ENCODE measurements at places on chromosomes 16 and 17. TPM values are rescaled to one million over a fixed set of nuclear protein-coding genes. Genes with fewer than 3 reads are reported as not detected.

MT1A gene
- not detected for total RNA-seq

APOBR gene
- total RNA-seq = not detected

ABCC6 gene
- 0.63 TPM for total RNA-seq

GRAP gene
- under 0.01 TPM for total RNA-seq

JUP gene
- total RNA-seq = 8.9 TPM

CMTM3 gene
- 7.4 TPM for total RNA-seq

GRCh38 chr16:28617874-28618273 is 8.0 kb upstream of the SULT1A1 start:
- DNase-seq = no peak

DNA sequence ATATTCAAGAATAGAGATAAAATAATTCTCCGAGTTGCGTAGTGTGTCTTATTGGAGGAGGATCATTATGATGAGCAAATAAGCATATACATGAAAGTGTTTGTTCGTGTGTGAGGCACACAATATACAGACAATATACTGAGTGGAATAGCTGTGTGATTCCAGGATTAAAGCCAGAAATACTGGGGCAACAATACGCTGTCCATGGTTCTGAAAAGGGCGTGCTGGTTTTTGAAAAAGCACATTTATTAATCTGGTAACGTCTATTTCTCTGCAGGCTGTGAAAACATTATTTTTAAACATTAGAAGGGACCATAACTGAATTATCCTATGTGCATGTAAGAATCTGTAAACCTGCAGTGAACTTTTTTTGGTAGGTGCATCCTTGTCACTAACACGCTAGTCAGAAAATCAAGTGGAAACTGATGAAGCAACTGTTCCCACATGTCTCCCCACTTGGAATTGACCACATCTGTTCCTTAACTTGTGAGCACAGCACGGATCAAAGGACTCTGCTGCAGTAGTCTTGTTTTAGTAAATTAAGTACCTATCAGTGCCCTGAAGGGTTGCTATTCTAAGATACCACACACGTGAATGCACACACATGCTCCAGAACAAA is 346.0 kb downstream of the GRIN2A start:
- peak; percentile 74 for DNase-seq

GRCh38 chr17:47072886-47073285 is 93.8 kb upstream of the RPRML start:
- DNase-seq = no peak

DNA sequence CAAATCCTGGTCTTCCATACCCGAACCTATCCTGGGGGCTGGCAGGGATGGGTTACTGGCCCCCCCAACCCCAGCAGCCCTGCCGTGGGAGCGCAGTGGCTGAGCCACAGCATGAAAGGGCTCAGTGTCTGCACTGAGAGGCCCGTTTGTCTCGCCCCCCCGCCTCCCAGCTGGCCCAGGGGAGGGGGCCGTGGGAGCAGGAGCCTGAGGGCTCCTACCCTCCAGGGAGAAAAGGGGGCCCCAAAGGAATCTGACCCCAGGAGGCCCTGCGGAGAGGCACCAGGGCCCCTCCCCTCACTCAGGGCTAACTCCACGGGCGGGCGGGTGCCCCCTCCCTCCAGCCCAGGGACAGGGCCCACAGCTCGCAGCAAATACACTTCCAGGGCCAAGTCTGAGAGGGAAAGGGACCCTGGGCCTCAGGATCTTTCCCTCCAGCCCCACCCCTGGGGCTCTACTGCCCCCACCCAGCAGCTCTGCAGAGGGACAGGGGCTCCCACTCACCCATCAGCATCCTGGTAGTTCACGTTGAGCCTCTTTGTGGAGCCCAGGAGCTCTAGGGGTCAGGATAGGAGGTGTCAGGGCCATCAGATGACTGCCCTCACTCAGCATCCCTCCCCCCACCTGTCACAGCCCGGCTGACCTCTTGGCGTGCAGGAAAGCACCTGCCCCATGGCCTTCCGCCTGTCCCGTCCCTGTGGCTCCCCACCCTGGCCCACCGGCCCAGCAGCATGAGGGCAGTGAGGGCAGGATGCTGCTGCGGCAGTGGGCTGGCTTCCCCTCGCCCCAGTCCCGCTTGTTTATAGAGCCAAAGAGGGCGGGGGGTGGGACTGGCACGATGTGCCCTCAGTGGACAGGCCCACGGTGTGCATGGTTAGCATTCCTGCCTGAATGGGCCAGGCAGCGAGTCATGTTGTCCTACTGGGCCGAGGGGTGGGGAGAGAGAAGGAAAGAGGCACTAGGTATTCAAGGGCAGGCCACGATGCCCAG is 7.3 kb downstream of the CASKIN2 start:
- no peak for DNase-seq

- DNase-seq = peak; percentile 81
These were observed 17.0 kb downstream of the PRCD start for GRCh38 chr17:76556765-76557367.

GRCh38 chr16:6926762-6927161 is 405.9 kb upstream of the RBFOX1 start:
- no peak for DNase-seq

GRCh38 chr17:44022246-44022645 is 7.5 kb upstream of the TMEM101 start:
- no peak for DNase-seq

DNA sequence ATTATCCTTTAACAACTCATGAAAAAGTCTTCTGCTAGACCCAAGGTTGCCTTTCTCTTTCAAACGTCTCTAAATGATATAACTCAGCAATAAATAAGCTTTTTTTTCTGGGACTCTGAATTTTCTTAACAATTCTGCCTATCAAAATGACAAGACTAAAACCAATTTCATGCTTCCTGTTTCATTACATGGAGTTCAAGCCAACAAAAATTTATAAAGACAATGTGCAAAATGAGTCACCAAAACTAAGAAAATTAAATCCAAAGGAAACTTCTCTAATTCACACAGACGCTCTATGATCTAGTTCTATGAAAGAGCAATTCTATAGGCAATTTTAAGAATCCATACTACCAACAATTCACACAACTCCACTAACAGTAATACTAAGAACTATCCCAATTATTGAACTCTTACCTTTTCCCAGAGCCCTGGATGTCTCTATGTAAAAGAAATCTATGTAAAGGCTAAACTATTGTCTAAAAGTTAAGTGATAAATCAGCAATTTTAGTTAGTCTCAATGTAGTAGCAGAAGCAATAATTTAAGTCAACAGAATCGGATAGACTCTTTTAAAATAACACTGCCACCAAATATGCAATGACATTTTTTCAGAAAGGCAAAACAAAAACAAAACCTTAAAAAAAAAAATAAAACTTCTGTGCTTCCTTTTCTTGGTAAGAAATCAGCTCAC is 44.2 kb downstream of the ZZEF1 start:
- DNase-seq = no peak

GRCh38 chr17:75830164-75831031 is 13.8 kb downstream of the UNC13D start:
- no peak for DNase-seq

GRCh38 chr17:78407387-78408000 is 29.0 kb downstream of the PGS1 start:
- no peak for DNase-seq

- DNase-seq = no peak
These were observed 58.3 kb downstream of the DUSP14 start for GRCh38 chr17:37547986-37548385.

DNA sequence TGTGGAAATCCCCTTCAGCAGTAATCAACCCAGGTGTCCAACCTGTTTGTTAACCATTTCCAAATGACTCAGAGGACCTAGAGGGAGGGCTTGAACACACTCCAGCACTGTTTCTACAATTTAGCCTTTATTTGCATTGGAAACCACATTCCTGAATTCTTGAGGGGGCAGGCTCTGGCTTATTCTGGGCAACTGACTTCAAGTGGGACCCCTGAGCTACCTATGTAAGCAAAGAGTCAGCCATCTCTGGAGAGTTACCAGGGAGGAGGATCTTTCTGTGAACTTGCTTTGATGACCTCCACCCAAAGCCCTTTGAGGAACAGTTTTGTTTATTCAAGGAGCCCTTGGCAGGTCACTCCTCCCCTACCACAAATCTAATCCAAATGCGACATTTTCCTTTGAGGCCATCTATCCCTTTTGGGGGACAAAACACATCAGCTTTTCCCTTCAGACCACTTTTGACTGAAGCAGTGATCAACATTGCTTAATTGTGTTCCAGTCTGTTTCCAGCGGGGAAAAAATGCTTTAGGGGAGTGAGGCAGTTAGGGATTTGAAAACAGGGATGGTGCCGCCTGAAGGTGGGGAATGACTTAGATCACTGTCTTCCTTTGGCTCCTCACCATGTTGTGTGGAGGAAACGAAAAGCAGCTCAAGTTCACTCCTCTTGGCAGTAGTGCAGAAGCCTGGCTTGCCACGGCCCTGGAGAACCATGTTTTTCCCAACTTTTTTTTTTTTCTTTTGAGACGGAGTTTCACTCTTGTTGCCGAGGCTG is 46.2 kb downstream of the TUBD1 start:
- peak; percentile 93 for DNase-seq

GRCh38 chr16:78552106-78552675 is 452.7 kb downstream of the WWOX start:
- DNase-seq = no peak

GRCh38 chr17:41593306-41593981 is 6.7 kb upstream of the KRT14 start:
- no peak for DNase-seq

DNA sequence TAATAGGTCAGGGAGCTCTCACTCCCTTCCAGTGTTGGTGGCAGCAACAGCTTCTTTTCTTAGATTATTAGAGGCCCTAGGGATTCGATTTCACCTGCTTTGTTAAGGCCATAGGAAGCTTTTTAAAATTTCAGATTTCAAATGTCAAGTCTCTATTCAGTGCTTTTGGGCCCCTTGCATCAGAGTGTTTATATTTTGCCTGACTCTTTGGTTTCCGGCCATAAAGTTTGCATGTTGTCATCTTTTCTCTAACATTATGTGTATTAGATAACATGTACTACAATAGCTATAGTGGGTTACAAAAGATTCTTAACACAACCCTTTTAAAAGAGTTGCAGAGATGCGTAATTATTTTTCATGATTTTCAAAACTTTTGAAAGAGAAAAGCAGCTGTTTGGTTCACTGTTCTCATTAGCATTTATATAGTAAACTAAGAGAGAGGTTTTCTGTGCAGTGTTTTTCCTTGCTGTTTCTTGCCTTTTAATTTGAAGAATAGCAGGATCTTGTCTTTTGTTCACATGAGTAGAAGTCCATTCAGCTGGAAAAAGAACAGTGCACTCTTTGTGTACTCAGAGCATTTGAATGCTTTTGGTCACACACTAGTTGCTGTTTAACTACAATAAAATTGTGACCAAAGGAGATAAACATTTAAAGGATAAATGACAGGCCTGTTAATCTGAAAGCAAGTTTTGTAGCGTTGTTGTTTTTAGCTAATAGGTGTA is 52.5 kb downstream of the FTO start:
- DNase-seq = no peak

GRCh38 chr16:1656808-1657617 is 21.1 kb upstream of the JPT2 start:
- DNase-seq = no peak

DNA sequence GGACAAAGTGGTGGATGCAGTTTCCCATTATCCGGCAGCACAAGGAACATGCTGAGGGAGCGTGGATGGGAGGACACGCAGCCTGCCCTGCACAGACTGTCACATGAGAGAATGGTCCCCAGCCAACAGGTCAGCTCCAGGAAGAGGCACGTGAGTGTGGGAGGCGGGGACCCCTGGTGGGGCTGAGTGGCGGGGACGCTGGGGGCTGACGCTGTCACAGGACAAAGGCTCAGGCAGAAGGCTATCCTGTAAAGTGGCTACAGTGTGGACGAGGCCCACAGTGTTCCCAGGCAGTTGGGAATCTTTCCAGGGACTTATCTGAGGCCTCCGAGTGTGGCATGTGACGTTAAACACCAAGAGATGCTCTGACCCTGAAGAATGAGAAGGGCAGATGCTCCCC is 30.4 kb downstream of the MBTPS1 start:
- no peak for DNase-seq

DNA sequence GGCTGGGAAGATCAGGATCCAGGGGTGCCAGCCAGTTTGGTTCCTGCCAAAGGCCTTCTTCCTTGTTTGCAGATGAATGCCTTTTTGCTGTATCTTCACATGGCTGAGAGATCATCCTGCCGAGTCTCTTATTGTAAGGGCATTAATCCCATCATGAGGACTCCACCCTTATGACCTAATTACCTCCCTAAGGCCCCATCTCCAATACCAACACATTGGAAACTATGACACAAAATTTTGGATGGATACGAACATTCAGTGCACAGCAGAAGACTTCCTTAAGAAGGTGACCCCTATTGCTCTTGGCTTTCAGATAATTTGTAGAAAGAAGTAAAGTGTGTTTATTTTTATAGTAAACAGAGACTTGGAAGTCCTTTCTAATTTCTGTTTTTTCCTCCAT is 1164.7 kb upstream of the CDH8 start:
- no peak for DNase-seq

DNA sequence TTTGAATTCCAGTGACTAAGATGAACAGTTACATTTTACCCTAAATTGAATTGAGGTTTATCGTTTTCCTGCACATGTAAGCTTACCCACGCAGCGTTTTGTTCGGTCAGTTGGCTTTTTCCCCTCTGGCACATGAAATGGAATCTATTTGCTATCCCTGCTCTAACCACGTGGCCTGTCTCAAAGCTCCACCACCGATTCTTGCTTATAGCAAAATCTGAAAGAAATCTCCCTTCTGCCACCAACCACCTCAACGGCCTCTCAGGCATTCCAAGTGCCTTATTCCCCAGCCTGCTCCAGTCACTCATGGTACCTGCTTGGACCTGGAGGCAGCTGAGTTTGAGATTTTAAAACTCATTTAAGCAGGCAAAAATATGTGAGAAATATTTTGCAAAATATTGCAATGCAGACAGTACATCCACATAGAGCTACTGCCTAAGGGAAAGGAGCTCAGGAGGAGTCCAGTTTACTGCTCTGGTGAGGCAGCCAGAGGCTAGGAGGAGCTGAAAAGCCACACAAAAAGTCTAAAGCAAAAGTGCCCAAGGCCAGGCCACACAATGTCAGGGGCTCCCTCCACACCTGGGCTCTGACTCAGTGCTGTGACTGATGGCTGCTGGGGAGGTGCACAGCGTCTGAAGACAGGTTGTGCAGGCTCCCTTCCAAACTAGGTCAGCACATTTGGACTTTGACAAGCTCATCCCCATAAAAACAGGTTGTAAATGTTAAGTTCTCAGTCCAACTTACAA is 26.4 kb downstream of the ARHGAP17 start:
- peak; percentile 90 for DNase-seq

DNA sequence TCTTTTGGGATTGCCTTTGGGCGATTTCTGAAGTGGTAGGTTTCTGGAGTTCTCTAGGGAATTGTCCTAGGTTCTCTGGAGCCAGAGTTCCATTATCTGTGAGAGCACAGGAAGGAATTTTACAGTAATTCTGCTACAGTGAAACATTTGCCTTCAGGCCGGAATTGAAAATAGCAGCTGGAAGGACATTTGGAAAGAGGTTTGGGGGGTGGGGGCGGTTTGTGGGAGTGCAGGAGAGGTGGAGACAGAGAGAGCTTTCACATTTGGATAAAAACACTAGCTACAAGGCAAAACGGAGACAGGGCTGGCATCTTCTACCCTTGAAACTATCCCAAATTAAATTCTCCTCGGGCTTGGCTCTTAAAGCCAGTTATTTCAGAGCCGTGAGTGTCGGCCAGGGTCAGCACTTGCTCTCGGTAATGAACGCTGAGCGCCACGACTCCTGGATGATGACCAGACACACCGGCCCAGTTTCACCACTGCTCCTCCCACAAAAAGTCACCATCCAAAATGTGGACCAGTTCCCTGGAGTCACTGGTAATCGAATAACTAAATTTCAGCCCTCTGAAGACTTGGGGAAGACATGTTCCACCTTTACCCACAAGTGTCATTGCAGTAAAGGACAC is 67.7 kb upstream of the TANC2 start:
- peak; percentile 63 for DNase-seq

GRCh38 chr17:8162233-8162996 is at the start of gene VAMP2:
Gene VAMP2 (minus strand): TSS chr17:8162948. CDS start chr17:8162879, 69 bp downstream.
- DNase-seq = peak; percentile 55
